8988T (cell line): ENCODE measurements at places on chromosomes 5 and 9.
A peak's percentile ranks its signal among the peaks of the same experiment; 100 is the strongest.

DNA sequence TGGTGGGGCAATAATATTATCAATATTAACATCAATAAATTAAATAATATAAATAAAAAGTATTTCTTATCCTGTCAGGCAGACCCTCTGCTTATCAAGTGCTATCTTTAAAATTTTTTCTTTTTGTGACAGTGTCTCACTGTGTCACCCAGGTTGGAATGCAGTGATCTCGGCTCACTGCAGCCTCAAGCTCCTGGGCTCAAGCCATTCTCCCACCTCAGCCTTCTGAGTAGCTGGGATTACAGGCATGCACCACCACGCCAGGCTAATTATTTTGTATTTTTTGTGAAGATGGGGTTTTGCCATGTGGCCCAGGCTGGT lies 53.2 kb downstream of the NDST1 start:
- no peak for DNase-seq

DNA sequence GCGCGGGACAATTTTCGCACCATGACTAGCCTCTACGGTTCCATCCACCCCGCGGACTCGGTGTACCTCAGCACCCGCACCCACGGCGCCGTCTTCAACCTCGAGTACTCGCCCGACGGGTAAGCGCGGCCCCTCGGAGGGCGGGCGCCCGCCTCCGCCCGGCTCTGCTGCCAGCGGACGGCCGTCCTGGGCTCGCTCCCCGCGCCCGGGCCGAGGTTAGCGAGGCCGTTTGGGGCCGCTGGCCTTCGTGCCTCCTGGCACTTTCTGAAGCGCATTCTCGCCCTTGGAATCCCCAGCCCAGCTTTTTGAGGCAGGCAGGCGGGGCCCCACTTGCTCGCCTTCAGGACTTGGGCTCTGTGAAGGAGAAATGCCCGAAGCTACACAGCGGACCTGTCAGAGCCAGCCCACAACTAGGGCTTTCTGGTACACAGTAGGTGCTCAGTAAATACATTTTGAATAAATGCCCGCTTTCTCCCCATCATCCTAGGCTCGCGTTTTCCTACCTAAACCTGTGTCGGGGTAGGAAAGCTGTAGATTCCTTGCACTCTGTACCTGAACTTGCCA lies 772 bp downstream of the DCAF10 start:
- no peak for DNase-seq

DNA sequence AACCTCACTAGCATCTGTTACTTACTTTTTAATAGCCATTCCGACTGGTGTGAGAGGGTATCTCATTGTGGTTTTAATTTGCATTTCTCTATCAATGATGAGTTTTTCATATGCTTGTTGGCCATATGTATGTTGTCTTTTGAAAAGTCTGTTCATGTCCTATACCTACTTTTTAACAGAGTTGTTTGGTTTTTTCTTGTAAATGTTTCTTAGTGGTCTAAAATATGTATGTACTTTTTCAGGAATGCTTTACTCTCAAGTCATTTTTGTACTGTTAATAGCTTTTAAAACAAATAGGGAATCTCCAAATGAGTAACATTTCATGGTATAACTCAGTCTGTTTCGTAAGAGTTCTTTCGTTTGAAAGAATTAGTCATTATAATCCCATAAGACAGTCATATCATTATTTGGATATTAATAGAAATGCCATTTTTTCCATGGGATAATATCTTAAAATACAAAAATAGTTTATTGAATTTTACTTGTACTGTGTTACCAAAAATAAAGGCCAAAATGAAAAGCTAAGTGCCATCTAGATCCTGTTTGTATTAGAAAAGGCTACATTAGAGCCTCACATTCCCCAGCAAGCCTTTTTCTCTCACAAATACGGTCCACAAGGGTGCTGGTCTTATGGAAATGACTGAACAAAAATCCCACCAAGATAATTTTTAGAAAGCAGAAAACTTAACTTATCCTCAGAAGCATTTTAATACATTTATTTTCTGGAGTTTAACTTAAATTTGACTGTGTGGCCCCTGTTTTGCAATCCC lies 247.7 kb downstream of the PJA2 start:
- DNase-seq, result no peak

GRCh38 chr9:116151199-116151598 lies 2.4 kb upstream of the PAPPA start:
- no peak for DNase-seq

- no peak for DNase-seq
Observed at GRCh38 chr5:151630088-151630487, 39.0 kb upstream of the FAT2 start.

DNA sequence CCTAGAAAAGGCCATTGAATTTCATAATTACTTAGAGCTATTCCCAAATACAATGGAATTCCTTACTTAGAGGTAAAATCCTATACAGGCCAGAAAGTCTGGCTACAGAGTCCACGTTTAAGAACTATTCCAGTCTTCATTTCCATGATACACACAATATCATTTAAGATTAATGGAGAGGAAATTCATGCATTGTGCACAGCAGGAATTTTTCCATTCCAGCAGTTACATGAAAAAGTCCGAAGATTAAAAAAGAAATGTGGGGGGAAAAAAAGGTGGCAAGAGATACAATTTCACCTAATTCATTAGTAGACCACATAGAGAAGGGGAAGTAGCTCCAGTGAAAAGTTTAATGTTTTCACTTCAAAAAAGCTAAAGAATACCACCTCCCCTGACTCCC lies 63.1 kb downstream of the CHD1 start:
- no peak for DNase-seq

- DNase-seq, result no peak
Observed at GRCh38 chr9:89732939-89733324, 128.1 kb downstream of the GADD45G start.

DNA sequence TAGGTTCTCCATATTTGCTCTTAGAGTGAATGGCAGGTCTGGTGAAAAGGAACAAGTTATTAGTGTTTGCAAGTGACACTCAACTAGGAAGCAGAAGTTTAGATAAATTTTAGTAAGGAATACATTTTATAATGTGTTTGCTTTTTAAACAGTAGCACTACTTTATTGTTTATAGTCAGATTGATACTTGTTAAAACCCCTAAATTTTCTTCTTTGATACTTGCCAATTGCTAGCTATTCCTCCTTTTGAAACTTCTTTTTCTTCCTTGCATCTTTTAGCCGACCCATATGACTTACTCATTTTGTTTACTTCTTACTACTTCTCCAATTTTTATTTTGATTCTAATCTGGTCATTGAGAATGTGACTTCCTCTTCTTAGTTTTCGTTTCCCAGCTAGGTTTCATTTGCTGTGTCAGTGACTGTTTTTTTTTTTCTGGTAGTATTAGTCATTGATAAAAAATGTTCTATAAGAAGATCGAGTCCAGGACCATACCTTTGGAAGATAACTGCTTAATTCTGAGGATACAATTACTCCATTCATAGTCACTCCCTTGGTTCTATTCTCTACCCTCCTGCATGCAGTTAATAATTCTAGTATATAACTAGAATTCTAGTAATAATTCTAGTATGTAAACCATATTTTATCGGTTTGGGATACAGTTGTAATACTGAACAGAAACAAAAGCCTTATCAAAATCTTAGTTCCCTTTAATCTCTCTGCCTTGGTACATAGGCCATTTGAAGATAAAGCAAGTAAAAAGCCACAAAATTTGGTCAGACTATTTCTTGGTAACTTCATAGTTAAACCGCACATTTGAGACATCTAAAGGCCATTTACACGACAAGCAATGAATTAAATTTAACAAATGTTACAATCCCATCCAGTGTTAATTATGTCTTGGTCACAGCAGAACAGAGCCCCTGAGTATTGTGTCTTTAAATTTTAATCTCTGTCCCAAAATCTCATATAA lies 2.8 kb upstream of the RICTOR start:
- DNase-seq, result no peak

DNA sequence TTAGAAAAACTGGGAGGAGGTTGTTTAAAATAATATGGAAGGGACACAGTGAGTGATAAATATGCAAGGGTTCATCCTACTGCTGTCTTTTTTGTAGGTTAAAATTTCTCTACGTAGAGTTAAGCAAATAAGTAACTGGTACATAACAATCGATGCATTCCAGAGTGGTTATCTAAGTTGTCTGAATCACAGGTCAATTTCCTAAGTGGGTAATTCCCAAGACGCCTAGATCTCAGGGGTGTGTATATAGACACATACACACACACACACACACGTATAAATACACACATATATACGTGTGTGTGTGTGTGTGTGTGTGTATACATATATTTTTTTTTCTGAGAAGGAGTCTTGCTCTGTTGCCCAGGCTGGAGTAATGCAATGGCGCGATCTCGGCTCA lies 22.3 kb downstream of the CAAP1 start:
- no peak for DNase-seq

DNA sequence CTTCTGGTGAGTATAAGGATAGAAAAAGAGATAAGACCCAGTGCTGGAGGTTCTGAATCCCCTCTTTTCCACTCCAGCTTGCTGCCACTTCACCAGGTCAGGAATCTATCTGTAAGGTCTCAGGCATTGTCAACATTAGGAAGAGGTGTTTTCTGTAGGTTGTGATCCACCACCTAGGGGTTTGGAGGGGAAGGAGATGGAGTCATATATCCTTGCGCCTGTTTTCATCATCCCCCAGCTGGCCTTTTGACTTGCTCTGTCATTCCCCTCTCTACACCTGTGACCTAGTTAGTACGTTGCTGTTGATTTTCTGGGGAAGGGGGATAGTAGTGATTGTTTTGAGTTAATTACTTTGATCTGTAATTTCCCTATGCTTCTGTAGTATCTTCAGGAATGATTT lies 20.5 kb downstream of the SPINK5 start:
- no peak for DNase-seq

- no peak for DNase-seq
Observed at GRCh38 chr5:69149676-69150010, 17.3 kb upstream of the CCNB1 start.

DNA sequence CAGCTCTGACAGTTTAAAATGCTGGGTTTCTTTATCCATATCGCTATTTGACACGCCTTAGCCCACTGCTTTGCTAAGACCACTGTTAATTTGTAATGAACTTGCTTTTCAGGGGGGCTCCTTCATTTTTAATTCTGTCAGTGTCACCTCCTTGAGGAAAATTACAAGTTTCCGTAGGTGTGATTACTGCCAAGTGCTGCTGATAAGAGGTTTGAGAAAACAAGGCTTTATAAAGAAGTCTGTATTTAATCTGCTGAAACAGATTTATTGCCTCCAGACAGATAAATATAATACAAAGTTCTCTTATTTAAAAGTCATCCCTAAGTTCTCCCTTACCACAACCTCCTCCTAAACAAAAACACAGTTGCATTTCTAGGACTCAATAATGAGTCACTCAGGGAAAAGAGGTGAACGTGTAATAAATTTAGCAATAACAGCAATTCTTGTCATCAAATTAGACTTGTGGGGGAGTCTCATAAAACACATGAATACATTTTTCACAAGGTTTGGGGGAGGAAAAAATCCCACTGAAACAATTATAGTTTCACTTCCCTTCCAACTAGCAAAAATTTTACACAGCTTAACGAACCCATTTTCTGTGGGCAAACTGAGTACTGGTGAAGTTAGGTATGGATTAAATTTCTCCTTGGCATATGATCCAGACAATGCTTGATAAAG lies 72.8 kb downstream of the MAPKAP1 start:
- no peak for DNase-seq

- peak; percentile 88 for DNase-seq
Observed at GRCh38 chr9:133449760-133450159, 10.0 kb upstream of the CACFD1 start.

GRCh38 chr9:135925496-135926133 lies 18.3 kb upstream of the CAMSAP1 start:
- no peak for DNase-seq
